ENCODE measurements at places on chromosomes 4 and X.

- no peak for DNase-seq
Observed at GRCh38 chrX:151393514-151393913, 3.5 kb upstream of the VMA21 start.

GRCh38 chrX:121479406-121479805 is 432.0 kb downstream of the GLUD2 start:
- DNase-seq = no peak

- no peak for DNase-seq
Observed at GRCh38 chrX:97638621-97639020, 754.9 kb downstream of the RPA4 start.

DNA sequence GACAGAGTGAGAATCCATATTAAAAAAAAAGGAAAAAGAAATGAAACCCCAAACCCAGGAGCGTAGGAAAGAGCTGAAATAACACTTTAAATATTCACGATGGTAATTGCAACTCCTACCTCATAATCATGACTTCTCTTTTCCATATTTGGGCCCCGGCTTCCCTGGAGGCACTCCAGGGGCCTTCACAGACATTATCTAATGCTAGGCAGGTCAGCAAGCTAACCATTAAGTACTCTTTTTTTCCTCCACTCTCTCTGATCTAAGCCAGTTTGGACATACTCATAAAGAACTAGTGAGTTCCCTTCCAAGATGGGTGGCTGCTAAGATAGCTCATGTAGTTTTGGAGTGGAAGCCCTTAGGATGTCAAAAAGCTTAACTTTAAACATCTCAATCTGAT is 83.2 kb downstream of the SH3KBP1 start:
- no peak for DNase-seq

DNA sequence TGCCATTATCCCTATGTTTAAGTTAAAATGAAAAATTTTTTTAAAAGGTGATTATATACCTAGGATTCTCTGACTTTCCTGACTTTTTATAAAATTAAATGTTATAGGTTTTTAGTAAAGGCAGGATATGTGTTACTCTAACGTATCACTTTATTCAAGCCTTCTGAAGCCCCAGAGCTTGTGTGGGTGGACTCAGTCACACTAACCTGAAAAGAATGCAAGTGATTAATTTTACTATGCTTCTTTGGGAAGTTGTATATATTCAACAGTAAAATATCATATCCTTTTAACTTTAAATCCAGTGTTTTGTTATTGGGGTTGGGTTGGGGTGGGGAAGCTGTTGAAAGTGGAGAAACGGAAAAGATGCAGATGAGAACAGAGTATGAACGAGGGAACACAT is 22.8 kb downstream of the PDLIM3 start:
- no peak for DNase-seq

DNA sequence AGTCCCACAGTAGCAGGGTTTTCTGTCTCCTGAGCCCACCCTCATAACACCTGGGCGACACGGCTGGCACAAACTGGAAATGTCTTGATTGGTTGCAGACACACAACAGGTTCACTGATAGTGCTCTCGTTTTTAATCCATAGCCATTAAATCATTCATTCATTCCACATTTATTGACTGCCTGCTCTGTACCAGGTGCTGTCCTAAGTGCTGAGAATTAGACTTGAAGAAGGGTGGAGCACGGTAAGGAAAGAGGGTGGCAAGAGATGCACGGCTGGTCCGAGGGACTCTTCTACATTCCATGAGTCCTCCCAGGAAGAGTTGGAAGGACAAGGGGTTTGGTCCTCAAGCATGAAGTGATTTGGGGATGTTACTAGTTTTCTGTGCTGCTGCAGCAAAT is 100.0 kb downstream of the RELL1 start:
- DNase-seq = no peak

DNA sequence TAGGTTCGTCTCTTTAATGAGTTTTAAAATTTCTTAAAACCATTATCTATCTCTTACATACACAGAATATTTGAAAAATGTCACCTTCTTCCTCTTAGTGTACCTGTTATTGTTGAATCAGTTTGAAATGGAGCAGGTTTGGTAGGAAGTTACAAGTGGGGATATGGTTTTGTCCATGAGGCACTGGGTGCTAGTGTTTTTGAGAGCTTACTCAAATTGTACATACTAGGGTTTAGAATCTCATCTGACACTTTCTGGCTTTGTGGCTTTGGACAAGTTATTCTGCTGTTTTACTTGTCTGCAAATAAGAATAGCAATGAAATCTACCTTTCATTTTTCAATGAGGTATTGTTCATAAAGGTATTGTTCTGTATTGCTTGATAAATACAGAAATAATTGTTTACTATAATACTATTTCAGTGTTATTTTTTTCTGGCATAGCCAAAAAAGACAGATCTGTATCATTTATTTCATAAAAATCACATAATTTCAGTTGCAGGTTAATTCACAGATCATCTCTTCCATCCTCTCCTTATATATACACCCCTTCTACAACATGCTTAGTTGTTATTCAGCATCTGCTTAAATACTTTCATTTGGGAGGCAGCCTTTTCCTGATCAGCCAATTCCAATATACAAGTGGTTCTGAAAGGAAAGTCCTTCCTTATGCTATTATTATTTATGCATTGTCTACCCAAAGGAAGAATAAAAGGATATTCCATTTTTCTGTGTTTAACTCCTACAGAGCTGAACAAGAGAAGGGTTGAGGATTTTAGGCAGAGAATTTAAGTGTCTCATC is 13.3 kb downstream of the NCAPG start:
- DNase-seq = no peak

DNA sequence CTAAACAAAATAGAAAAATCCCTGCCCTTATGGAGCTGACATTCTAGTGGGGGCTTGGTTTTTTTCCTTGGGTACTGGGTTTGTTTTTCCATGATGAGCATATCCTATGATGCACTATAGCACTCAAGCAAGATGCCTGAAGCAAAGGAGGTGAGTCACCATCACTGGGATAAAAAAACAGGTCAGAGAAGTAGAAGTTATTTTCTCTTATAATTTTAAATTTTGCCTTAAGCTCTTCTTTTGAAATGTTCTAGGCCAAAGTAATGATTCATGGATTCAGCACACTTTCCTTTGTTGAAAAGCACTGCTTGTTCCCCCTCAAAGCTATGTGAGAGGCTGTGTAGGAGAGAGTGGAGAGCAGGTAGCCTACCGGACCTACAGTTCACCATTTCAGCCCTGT is 15.2 kb upstream of the CXCL2 start:
- DNase-seq = no peak

- no peak for DNase-seq
Observed at GRCh38 chr4:105605493-105605892, 53.1 kb downstream of the ARHGEF38 start.

GRCh38 chr4:59597536-59598329 is 1602.4 kb upstream of the ADGRL3 start:
- no peak for DNase-seq

- DNase-seq = no peak
Observed at GRCh38 chr4:96407225-96407624, 567.3 kb downstream of the PDHA2 start.

DNA sequence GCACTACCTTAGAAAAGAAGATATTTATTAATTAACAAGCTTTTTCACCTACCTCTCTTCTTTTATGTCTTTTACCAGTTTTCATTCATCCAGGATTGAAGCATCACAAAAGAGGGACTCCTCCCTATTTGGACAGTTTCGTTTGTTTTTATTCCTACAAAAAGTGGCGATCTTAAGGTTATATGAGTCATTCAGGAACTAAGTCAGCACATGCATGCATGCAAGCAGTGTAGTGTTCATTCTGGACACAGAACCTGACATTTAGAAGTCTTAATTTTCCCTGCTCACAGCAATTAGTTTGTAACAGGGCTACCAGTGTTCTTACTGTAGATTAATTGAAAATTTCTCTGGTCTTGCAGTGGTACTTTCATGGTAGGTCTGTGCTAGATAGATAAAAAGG is 47.9 kb upstream of the QRFPR start:
- no peak for DNase-seq

DNA sequence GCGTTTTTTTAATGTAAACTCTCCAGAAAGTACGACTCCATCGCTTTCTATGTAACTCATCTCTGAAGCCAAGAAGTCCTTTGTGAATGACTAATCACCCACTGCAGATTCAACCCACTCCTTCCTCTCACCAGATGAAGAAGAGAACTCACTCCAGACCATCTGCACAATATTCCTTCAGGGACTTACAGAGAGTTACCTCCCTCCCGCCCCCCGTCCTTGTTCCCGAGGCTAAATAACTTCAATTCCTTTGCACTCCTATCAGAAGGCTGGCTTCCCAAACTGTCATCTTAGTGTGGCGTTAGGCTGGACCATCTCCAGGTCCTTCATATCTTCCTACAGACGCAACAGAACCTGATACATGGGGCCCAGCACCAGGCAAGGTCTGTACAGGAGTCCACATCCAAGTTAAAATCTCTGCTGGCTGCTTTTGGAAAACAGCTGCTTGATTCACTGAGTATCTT is 82.4 kb downstream of the AFAP1 start:
- no peak for DNase-seq

- peak; percentile 60 for DNase-seq
Observed at GRCh38 chrX:150772150-150772970, 79.2 kb downstream of the MTMR1 start.

- DNase-seq = no peak
Observed at GRCh38 chr4:56708146-56708545, 27.1 kb upstream of the HOPX start.

DNA sequence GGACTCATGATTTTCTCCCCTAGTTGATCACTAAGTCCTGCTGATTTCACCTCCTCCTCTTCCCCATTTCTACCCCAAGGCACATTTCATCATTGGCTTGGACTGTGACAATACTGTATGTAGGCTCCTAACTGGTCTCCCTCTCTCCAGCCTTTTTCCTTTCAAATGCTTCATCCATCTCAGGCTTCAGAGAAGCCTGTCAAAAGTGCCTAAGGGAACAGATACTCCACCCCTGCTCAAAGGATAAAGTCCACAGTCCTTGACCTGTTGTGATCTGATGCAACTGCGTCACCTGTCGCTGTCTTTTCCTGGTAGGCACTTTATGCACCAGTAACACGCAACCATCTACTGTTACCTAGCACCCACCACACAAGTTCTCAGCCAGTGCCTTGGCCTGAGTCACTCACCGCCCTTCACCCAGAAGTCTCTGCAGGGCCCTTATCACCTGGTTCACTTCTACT is 12.8 kb downstream of the SCARB2 start:
- DNase-seq = peak; percentile 66

GRCh38 chr4:20592013-20592412 is 108.2 kb upstream of the PACRGL start:
- DNase-seq = no peak

DNA sequence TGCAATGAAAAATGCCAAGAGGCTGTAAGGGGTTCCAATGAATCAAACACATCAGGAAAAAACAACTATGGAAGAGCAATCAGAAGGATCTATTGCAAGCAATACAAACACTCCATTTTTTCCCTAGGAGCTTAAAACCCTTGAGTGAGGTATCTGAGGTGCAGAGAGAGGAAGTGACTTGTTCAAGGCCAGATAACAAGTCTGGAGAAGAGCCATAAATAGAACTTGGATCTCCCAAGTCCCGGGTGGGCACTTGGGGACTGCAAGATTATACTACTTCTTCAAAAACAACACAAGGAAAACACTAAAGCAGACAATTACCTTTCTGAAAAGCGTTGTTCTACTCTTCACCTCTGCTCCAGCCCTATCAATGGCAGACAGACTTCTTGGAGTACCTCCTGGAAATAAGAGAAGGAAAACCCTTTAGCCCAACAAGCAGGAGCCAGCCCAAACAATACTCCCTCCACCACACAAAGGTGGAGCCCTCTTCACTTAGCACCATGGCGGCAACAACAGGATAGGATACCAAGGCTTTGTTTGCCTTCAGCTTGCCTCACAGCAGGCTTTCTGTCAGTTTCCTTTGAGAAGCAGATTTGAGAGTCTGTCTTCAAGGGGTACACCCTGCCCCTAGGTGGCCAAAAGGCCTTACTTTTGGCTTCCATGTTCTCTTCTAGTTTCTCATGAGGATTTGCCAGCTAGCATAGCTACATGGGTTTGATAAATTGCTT is 26.0 kb downstream of the AIFM1 start:
- DNase-seq = peak; percentile 24

- DNase-seq = peak; percentile 60
Observed at GRCh38 chr4:139826426-139826825, 160.8 kb downstream of the MGST2 start.

DNA sequence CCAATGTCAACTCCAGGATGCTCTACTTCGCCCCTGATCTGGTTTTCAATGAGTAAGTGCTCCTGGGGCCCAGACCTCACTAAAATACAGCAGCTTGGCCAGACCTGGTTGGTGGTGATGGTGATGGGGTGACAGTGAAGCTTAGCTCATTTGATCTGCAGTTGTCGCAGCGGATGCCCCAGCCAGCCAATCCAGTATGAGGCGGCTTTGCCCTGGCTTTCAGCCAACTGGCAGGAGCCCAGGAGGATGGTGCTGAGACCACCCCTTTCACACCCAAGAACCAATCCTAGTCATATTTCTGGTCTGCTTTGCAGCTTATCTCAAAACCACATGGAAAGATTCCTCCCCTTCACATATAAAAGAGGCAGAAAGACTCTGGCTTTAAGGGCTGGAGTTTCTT is 173.8 kb downstream of the AR start:
- DNase-seq = no peak

GRCh38 chr4:183621875-183622274 is 37.1 kb downstream of the RWDD4 start:
- no peak for DNase-seq

DNA sequence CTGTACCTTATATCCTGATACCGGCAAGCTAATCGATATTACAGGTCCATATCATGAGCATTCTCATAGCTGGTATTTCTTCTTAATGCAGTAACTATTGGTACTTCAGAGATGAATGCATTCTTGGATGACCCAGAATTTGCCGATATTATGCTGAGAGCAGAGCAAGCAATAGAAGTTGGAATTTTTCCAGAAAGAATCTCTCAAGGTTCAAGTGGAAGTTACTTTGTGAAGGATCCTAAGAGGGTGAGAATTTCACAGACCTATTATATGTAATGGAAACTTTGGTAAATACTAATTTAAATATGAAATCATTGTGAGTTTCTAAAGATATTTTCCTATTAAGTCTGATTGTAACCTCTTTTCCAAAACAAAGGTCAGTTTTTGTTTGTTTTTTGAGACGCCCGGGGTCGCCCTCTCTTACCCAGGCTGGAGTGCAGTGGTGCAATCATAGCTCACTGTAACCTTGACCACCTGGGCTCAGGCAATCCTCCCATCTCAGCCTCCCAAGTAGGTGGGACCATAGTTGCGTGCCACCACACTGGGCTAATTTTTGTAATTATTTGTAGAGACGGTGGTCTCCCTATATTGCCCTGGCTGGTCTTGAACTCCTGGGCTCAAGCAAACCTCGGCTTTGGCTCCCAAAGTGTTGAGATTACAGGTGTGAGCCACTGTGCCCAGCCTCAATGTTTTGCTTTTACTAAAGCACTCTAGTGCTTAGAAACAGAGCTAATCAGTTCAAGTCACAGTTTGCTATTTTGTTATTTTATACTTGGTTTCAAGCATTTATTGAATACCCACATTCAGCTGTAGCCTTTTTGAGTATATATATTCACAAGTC is 18.6 kb downstream of the PI4K2B start:
- DNase-seq = no peak

DNA sequence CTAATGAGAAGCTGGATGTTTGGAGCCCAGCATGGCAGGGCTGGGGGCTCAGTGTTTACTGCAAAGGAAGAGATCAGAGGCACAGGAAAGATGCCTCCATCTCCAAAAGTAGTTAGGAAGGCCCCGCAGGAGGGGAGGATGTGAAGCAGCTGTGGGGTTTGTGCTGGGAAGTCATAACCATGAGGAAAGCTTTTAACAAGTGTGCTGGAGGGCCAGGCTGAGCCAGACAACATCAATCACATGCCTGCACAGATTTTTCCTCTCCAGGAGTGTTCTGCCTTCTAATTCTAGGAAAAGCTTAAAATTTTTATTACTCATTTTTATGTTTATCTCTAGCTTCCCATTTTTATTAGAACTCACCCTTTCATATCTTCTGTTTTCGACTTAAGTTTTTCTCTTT is 65.4 kb downstream of the GPR82 start:
- DNase-seq = no peak
